NCI-H2107 (cell line): ENCODE measurements at places on chromosomes 5 and 9.

DNA sequence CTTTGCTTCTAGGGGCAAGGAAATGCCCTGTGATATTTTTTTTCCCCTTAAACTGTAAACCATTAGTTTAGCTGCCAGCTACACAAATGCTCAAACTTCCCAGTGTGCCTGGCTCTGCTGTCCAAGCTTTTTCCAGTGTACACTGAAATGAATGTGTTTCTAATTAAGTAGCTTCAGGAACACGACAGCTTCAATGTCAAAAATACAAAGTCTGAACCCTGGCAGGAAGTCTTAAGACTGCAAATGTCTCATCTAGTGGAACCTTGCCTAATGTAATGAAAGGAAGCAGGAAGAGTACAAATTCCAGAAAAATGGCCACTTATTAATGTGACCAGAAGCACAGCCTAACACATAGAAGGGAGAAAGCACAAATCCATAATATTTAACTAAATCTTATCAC, 255.2 kb downstream of the CRB2 start:
- no peak for DNase-seq

DNA sequence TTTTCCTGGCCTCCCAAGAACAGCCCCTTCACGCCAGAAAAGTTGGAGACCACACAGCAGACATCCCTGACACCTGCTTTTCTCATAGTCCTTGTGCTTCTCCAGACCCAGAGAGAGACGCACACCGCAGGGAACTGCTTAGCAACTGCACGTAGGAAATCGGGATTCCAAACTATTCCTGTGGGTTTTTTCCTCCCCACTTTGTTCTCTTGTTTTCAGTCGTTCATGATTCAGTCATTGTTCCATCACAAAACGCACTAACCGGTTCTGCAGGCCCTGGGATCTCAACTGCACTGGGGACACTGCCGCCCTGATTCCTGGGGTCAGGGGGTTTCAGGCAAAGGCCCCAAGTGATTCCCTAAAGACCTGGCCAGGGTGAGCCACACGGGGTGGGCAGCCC, 588.0 kb upstream of the KLF4 start:
- no peak for DNase-seq

DNA sequence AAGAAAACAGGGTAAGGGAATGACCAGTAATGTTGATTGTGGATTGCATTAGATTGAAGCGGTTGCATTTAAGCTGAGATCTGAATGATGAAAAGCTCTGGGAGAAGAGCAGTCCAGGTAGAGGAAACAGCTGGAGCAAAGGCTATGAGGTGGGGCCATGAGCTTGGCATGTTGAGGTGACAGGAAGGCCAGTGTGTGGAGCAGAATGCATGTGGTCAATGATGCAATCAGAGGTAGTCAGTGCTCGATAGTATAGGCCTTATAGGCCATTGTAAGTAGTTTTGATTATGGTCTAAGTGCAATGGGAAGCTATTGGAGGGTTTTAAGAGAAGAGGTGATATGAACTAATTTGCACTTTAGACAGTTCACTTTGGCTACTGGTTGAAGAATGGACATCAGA, 270.4 kb downstream of the ARHGAP26 start:
- DNase-seq, result no peak

DNA sequence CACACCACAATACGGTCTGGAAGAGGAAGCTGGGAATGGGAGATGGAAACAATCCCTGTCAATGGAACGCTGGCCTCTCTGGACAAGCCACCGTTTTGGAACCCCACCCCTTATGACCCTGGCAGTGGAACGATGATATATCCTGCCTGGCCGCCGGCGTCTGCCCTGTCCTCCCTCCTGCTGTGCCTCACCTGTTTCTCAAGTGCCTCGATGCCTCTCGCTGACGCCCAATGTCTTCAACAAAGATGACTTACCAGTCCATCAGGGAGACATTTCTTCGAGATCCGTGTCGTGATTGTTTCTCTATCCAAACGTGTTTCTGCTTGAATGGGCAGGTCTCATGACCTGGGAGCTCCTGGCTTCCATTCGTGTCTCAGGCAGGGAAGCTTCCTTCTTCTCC, 476.5 kb downstream of the SPATA31A7 start:
- no peak for DNase-seq

- no peak for DNase-seq
These were observed 13.3 kb downstream of the MPDZ start for GRCh38 chr9:13266167-13266566.

DNA sequence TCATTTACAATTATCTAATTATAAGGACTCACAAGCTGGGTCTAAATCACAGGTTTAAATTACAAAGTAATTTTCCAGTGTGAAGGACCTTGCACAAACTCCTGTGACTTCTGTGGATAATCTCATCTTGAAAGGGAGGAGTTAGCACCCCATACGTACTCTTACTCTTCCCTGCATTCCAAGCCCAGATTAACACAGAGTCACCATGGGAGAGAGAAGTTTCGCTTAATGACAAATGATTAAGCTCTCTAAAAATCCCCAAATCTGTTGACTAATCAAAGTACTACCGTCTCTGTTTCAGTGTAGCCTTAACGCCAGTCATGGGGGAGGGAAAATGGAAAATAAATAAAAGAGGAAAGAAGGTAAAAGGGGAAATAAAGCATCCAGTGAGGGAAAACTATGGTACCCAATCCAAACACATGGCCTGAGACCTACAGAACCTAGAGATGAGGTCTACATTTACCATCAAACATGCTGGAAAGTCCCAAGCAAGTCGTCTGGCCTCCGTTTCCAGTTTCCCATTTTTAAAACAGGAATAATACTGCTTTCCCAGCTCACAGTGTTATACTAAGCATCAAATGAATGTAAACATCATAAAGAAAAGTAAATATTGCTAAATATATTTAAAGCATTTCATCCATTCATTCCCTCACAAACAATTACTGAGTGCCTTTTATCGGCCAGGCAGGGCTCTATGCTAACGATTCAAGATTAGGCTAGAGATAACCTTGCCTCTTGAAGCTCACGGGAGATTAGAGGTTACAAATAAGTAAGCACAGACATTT, 63.2 kb downstream of the PCA3 start:
- DNase-seq, result no peak

DNA sequence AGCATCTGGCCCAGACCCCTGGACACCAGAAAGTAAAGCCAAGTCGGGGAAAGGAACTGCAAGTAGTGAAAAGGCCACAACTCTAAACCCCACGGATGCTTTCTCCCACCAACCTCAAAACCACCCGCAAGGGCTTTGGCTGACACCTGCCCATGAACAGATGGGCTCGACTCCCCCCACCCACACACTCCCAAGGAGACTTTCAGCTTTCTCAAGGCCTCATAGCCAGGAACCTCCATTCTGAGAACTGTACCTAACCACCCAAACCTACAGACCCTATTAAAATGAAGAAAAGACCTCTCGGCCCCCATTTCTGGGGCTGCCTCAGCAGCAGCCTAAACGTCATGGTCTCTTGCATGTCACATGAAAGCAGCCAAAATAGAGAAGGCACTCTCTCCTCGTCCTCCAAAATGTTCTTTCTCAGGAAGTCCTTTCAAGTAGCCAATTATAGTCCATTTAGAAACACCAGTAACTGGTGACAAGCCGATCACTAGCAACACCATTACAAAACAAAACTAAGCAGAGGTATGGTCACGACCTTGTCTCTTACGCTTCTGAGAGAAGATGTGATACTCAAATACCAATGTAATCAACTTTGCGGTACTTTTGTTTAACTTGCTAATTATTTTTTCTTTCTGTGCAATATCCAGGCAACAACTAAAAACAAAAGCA, 2.9 kb downstream of the B4GALT1 start:
- DNase-seq, result no peak

GRCh38 chr5:100901821-100902341, 1.2 kb downstream of the ST8SIA4 start:
- no peak for DNase-seq

GRCh38 chr9:114047717-114048116, 30.4 kb downstream of the AMBP start:
- no peak for DNase-seq

GRCh38 chr9:129422032-129422842, 198.7 kb downstream of the C9orf50 start:
- no peak for DNase-seq

DNA sequence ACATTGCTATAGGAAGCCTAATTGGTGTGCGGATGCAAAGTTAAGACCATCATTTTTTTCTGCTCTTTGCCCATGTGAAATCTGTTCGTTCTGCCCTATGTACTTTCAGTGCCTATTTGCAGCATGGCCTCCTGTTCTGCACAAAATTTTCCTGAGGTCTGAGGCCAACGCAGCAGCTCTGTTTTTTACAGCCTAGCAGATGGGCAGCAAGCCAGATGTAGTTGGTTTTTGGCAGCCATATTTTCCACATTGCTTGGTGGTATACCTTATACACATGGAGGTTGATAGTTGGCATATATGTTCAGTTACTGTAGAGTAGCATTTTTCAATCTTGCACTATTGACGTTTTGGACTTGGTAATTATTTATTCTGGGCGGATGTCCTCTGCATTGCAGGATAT, 133.5 kb upstream of the MRPS30 start:
- DNase-seq, result no peak

GRCh38 chr5:31965227-31965626, 208.9 kb downstream of the GOLPH3 start:
- no peak for DNase-seq

- DNase-seq, result no peak
These were observed 113.6 kb downstream of the DEPDC1B start for GRCh38 chr5:60586307-60586901.

DNA sequence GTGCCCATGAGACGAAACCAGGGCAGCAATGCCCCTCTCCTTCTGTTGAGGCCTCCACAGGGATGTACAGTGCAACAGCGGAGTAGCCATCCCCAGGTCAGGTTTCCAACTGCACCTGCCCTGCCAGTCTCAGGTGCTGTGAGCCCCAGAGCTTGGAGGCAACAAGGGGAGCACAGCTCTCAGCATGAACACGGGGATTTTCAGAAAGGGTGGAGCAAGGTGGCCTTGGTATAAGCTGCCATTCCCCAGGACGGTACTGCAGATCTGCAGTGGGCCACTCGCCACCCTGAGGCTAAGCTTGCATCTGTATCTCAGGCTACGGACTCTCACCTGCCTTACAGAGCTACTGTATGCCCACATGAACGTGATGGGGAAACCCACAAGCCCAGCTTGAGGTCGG, 103.6 kb downstream of the GABBR2 start:
- no peak for DNase-seq

DNA sequence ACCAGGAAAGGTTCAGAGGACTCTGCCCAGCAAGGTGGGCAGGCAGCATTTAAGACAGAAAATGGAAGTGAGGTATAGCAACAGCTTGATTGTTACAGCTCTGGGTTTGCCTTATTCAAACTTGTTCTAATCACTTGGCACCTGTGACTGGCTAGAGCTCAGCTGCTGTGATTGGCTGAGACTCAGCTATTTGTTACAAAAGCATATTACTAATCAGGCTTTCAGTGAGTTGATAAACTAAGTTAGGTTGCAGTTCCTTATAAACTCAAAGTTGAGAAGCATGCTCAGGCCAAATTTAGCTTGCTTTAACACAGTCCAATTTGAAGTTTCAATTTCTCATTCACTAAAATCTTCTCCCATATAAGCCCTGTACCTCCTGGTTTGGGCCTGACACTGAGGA, 56.3 kb downstream of the GDA start:
- no peak for DNase-seq
